ENCODE measurements at places on chromosomes 12 and 14.

GRCh38 chr12:103819312-103819711, 21.7 kb downstream of the NT5DC3 start:
- no peak for DNase-seq

DNA sequence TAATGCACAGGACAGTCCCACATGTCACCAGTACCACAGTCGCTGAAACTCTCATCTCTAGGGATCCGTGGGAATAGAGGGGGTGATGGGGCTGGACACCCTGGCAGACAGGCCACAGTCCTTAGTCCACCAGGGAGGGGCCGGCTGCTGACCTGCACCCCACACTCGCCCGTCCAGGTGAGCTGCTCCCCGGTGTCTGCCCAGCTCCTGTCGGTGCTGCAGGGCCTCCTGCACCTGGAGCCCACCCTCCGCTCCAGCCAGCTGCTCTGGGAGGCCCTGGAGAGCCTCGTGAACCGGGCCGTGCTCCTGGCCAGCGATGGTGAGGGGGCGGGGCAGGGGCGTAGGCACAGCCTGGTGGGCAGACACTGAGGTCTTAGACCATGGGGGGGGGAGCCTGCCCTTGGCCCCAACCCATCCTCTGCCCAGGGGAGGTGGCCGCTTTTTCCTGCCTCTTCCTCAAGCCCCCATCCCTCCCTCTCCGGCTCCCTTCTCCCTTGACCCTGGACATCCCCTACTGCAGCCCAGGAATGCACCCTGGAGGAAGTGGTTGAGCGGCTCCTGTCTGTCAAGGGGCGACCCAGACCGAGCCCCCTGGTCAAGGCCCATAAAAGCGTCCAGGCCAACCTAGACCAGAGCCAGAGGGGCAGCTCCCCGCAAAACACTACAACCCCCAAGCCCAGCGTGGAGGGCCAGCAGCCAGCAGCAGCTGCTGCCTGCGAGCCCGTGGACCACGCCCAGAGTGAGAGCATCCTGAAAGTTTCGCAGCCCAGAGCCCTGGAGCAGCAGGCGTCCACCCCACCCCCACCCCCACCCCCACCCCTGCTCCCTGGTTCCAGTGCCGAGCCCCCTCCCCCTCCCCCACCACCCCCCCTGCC, 17.1 kb upstream of the ADSS1 start:
- DNase-seq = no peak

DNA sequence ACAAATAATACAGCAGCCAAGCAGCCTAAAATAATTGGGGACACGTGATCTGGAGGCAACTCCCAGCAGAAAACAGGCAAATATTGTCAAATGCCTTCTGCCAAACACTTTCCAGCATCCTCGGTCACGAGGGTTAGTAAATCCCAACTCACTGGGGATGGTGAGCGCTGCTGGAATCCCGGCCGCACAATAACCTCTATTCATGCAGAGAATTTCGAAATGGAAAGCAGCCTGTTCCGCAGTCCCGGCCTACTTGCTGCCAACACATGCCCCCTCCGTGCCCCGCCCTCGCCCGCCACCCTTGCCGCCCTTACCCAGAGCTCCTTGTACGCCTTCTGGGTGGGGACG, 62.2 kb downstream of the RFX4 start:
- DNase-seq = no peak

- no peak for DNase-seq
Measured at GRCh38 chr12:19576506-19577280, 137.4 kb downstream of the AEBP2 start.

GRCh38 chr12:49534731-49535278, 4.0 kb upstream of the KCNH3 start:
- DNase-seq = no peak

- DNase-seq = no peak
Measured at GRCh38 chr12:12661086-12661856, 34.7 kb downstream of the GPR19 start.

- DNase-seq = no peak
Measured at GRCh38 chr14:34824826-34825225, 50.3 kb downstream of the BAZ1A start.

GRCh38 chr12:4449851-4450221, 4.2 kb upstream of the FGF6 start:
- no peak for DNase-seq

- DNase-seq = no peak
Measured at GRCh38 chr12:29314416-29314815, 66.6 kb downstream of the ERGIC2 start.

- no peak for DNase-seq
Measured at GRCh38 chr12:106101803-106102202, 37.0 kb downstream of the NUAK1 start.

- no peak for DNase-seq
Measured at GRCh38 chr14:24270537-24271133, 762 bp downstream of the RABGGTA start.

- no peak for DNase-seq
Measured at GRCh38 chr12:62700091-62700880, 233.7 kb downstream of the MON2 start.

- no peak for DNase-seq
Measured at GRCh38 chr14:67766035-67766680, 50.2 kb downstream of the ZFYVE26 start.

DNA sequence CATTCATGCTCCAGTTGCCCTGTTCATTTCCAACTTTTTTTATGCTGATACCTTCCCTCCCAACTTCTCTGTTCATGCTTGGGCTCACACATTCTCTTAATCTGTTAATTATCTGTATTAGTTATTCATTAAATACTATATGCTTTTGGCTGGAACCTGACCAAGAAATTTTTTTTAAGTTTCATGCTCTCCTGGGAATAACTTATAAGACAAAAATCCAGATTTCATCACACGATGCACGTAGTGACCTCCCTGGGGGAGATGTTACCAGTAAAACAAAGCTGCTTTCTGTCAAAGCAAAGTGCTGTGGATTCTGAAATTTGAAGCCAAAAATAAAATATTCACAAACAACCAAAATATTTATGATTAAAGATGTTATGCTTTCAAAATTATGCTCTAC, 215.0 kb upstream of the USP15 start:
- no peak for DNase-seq

- no peak for DNase-seq
Measured at GRCh38 chr14:30620178-30620577, 1.9 kb upstream of the SCFD1 start.

DNA sequence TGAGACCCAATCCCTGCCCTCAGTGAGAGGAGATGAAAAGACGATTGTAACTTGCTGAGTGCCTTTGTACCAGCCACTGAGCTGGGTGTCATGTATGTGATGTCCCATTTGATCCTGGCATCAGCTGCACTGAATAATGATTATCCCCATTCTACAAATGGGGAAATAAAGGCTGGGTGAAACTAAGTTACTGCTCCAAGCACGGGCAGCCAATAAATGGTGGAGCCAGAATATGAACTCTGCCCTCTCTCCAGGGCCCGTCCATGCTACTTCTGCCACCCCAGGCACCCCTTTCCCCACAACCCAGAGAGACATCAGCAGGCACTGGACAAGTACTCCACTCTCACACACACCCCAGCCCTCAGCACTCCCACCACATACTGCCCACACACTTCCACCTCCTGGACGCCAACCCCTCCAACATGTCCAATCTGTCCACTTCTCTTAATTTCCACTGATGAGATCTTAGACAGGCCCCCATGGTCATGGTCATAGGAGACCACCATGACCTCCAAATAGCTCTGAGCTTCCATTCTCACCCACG, 115.8 kb downstream of the DICER1 start:
- no peak for DNase-seq

- no peak for DNase-seq
Measured at GRCh38 chr14:72118841-72119240, 186.6 kb downstream of the RGS6 start.

DNA sequence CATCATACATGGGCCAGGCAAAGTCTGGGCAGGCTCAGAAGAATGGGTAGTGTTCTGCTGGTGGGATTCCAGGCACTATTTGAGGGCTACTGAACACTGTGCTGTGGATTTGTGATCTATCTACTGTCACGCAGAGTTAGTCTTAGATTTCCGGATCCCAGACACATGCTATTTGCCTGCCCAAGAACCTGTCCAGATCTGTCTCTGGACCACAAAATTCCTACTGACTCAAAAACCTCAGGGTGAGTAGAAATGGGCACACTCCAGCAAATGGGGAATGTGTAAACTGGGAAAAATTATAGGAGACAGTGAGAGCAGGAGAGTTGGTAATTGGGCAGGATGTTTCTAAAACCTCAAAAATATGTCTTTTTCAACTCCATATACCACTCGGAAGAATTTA, 129.9 kb downstream of the GALC start:
- DNase-seq = no peak

GRCh38 chr14:22551605-22551997, 37.4 kb downstream of the DAD1 start:
- DNase-seq = no peak

- DNase-seq = no peak
Measured at GRCh38 chr14:51328064-51328771, 88.2 kb downstream of the TMX1 start.

- no peak for DNase-seq
Measured at GRCh38 chr12:86663173-86663572, 407.0 kb upstream of the MGAT4C start.

- no peak for DNase-seq
Measured at GRCh38 chr12:43285159-43285598, 266.8 kb downstream of the ADAMTS20 start.

DNA sequence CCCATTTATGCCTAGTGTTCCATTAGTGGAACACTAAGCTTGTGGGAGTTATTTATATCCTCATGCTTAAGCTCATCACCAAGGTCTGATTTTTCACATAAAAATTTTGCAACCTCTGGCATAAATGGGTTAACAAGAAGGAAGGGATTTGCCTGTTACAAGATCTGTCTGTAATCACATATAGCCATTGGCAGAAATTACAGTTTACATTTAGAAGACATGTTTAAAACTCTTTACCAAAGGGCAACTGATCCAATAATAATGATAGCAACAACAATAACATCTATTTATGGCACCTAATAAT, 422.9 kb downstream of the ZFP36L1 start:
- DNase-seq = no peak

DNA sequence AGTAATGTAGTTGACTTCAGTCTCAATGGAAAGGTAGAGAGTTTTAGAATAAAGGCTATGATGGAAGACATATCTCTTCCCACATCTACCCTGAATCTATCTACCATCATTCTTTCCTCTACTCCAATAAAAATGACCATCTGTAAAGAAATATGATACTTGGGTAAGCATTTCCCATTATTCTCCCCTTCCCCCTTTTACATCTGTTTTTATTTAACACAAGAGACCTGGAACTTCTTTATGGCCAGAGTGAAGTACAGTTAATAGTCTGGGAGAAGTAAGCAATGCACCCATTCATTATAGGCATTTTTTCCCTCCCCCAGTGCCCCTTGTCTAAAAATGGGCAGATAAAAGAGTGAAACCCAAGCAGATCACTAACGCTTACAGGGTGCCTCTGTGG, 6.5 kb downstream of the TPH2 start:
- no peak for DNase-seq

- no peak for DNase-seq
Measured at GRCh38 chr12:16606201-16606849, 363 bp upstream of the LMO3 start.

- no peak for DNase-seq
Measured at GRCh38 chr12:24049101-24049500, 99.6 kb upstream of the SOX5 start.

DNA sequence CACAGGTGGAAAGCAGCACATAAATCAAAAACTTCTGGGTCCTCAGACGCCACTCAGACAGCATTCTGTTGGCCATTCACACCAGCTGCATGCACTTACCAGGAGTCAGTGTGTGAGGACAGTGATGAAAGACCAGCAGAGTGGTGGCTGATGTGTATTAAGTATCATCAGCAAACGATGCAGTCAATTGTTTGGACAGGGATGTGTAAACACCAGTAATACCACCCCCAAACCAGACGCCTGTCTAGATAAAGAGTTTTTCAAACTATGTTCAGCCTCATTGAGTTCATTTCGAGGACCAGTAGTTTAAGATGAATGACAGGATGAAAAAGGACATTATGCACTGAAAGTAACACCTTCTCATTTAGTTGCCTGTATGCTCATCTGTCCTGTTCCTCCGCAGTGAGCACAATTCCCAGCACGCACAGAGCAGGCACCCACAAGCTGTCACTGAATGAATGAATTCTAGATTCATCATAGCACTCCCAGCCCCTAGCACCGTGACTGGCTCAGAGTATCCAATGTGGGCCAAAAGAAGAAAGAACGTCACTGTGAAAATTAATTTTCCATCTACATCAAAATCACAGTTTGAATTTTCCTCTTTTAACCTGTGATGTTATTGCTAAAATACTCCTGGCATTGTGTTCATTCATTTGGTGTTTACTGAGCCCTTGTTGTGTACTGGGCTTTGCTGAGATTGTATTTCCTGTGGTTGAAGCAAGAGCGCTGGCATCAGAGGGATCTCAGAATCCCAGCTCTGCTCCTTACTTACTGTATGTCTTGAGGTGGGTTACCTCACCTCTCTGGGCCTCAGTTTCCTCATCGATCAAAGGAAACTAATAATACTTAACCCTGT, 124.8 kb upstream of the NOS1 start:
- no peak for DNase-seq

DNA sequence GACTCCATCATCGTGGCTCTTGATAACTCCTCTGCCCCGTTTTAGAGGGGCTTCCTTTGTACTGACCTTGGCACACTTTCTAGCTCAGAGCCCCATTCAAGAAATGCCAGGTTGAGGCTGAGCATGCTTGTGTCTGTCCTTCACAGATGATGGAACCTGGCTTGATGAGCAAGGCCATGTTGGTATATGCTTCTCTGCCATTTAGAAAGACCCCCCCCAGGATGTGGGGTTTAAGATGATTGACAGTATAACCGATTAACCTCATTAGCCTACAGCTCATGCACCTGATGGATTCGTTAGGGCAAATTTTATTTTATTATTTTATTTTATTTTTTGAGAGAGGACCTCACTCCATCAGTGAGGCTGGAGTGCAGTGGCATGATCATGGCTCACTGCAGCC, 21.0 kb downstream of the BATF start:
- no peak for DNase-seq

- peak; percentile 64 for DNase-seq
Measured at GRCh38 chr14:102235275-102235897, 69.6 kb downstream of the MOK start.

DNA sequence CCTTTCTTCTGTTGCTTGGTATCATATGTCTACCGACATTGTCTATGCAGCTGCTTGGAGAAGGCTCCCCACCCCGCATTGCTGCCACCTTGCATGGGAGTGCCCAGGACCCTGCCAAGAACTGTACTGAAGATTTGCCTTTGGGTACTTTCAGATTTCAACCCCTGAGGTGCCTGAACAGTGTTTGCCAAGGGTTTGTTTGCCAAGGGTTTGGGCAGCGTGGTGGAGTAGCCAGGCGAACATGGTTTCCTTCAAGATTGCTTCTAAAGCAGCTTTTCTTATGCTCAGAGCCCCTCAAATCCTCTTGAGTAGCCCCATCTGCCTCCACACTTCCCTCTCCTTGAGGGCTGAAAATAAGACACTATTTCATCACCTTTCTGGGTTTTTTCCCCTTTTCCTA, 25.3 kb upstream of the CRY1 start:
- DNase-seq = no peak

GRCh38 chr14:95739356-95739755, 25.4 kb upstream of the TCL1A start:
- no peak for DNase-seq

Data from stimulated activated CD4-positive, alpha-beta T cell treated with anti-CD3 and anti-CD28 coated beads, Interleukin-15, amount 100 ng/mL, for 1 hour (primary cell).